Uterus (tissue), 4 donors: ENCODE measurements at places on chromosomes 2 and 18.

GRCh38 chr18:42187611-42188380, 232.8 kb downstream of the PIK3C3 start:
- H3K4me1 ChIP-seq = no peaks in the 10 kb centered on the region
- H3K27ac ChIP-seq = no peak overlapping the region
- H3K36me3 ChIP-seq = no peaks in the 10 kb centered on the region

DNA sequence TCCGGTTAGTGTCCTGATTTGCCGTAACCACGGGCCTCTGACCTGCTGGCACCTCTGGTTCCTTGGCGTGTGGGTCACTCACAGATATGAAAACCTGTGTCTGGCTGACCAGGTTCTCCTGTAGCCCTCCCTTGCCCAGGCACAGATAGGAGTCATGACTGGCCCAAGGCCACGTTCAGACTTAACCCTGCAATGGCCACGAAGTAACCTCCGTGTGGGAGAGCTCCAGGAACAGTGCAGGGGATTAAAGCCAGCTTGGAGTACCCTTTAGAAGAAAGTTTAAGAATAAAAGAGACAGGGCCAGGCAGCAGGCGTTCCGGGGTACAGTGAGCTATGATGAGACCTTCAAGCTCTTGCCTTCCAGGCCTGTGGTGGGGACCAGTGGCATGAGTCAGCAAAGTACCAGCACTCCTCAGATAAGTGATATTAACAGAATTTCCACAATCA, 25.5 kb downstream of the CENPO start:
- no peaks in the 10 kb centered on the region for H3K4me1 ChIP-seq
- DNase-seq = no peak
- H3K27ac ChIP-seq = no peak overlapping the region
- H3K4me3 ChIP-seq = no peak overlapping the region

GRCh38 chr2:237403024-237403882, 10.7 kb downstream of the COL6A3 start:
- H3K4me1 ChIP-seq = no peaks in the 10 kb centered on the region
- no peak for DNase-seq
- H3K4me3 ChIP-seq = no peak overlapping the region
- no peaks in the 10 kb centered on the region for H3K27me3 ChIP-seq
- peak overlapping the region; percentile 94 for H3K27ac ChIP-seq

GRCh38 chr2:145596416-145596815, 1076.5 kb upstream of the ZEB2 start:
- H3K27me3 ChIP-seq = no peaks in the 10 kb centered on the region
- H3K4me1 ChIP-seq = no peaks in the 10 kb centered on the region
- H3K4me3 ChIP-seq = no peak overlapping the region
- no peak for DNase-seq
- H3K27ac ChIP-seq = no peak overlapping the region
- H3K36me3 ChIP-seq = no peaks in the 10 kb centered on the region
